ENCODE measurements at places on chromosomes 13 and 19.

DNA sequence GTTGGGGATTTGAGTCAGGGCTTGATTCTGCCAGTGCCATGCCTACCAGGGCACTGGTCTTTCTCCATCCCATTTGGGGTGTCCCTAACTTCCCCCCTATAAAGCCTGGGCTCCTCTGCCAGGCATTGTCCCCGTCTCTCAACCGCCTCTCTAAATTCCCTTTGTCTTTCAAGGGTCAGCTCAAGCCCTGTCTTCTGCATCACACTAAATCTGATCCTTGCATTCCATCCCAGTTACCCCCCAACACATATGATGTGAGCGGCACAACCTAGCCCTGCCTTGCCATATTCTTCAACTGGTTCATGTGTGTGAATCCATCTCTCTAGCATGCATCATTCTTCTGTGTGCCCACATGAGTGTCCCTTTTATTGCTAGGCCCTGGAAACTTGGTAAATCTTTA, 480.9 kb downstream of the ZNF536 start:
- no peak for DNase-seq

GRCh38 chr13:59043016-59043415, 1120.7 kb downstream of the DIAPH3 start:
- no peak for DNase-seq

DNA sequence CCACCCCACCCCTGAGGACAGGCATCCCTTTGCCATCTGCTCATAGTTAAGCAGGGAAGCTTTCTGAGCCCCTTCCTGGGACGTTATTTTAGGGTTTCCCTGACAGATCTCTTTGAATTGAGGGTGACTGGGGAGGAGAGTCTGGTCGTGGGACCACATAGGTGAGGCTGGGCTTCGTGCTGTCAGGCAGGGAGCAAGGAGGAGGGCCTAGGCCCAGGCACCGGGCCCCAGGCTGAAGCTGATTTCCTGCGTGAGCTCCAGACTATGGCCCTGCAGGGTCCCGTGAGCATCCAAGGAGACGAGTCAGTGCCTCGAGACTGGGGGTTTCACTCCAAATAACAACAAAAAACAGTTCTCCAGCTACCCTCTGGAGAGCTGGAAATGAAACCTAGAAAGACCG, 60.4 kb downstream of the MYO9B start:
- DNase-seq = no peak

- DNase-seq = no peak
These were observed 16.0 kb downstream of the LSM4 start for GRCh38 chr19:18306888-18307260.

DNA sequence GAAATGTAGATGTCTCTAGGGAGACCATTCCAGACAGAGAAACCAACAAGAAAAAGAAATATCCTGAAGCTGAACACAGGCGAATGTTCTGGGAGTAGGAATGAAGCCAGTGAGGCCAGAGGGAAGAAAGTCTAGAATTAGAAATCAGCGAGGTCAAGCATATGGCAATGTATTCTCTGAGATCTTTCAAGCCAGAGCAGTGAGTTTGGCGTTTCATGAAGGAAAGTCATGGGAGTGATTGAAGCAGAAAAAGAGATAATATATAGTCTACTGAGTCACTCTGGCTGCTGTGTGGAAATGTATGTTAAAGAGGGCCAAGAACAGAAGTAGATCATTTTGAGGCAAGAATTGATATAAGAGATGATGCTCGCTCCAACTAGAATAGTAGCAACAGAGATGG, 576.0 kb downstream of the PCDH17 start:
- no peak for DNase-seq

GRCh38 chr19:19451429-19452242, 46.2 kb downstream of the GATAD2A start:
- no peak for DNase-seq

GRCh38 chr19:35083691-35084508, 31.7 kb upstream of the FXYD3 start:
- DNase-seq = no peak
